ENCODE measurements at places on chromosomes 13 and 19. TPM values are rescaled to one million over a fixed set of nuclear protein-coding genes. Genes with fewer than 3 reads are reported as not detected.

The OVOL3 gene
- not detected for total RNA-seq

The LIN7B gene
- total RNA-seq, result 12.4 TPM

The ZNF43 gene
- 69.9 TPM for total RNA-seq

The SLC10A2 gene
- not detected for total RNA-seq

The ADAMTSL5 gene
- total RNA-seq, result not detected

The PRSS57 gene
- total RNA-seq, result not detected

Data from B cell (primary cell).